ENCODE measurements at places on chromosomes 3 and 15.

DNA sequence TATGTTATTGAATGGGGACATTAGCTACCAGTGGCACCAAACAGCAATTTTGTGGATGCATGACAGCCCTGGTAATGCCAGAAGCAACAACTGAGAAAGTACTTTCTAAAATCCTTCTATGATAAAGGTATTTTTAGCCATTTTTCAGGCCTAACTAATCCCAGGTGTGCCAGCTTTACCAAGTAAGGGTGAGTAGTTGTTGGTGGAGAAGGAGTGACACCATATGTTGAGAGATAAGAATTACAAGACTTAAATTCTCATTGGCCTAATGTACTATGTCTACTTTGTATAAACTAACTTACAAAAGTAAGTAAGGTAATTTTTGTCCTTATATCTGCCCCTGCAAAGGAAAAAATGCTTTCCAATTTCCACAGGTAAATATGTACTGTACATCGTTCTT lies 4.1 kb upstream of the COX17 start:
- no peak for DNase-seq

GRCh38 chr3:115709093-115709492 lies 85.8 kb downstream of the GAP43 start:
- no peak for DNase-seq

DNA sequence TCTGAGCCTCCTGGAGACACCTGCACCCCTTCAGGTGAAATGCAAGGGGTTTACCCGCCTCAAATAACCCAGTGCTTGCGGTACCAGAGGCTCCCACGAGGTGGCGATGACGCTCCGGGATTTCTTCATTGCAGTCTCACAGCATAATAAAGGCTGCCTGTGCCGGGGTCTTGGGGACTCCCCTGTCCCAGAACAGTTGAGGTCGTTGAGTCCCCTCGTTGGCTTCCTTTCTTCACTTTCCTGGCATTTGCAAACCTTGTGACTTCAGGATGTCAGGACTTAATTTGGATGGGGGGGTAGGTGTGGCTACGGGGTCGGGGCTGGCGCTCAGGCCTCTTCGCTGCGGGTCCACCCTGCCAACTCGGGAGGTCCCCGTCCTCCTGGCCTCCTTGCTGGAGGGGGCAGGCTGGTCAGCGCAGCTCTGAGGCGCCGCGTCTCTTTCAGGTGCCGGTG lies 1.3 kb downstream of the GNAT1 start:
- peak; percentile 66 for DNase-seq

DNA sequence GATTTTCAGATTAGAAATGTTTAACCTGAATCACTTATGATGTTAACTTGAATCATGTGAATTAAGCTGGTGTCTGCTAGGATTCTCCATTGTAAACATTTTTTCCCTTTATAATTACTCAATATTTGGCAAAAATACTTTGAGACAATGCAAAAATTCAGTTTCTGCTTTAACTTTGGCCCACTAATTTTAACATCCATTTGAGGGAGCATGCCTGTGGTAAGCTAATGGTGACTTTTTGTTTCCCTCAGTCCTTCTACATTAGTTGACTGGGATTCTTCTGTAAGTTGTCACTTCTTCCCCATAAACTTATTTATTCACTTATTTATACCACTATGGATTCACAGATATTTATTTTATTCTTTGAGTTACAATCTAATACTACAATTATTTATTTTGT lies 59.3 kb downstream of the PIK3R4 start:
- DNase-seq: no peak

GRCh38 chr3:126982471-126983175 lies at the start of gene PLXNA1:
TSS of gene PLXNA1 (plus strand) at chr3:126983115. CDS start at chr3:126988594, 5,479 bp downstream.
- peak; percentile 78 for DNase-seq

- peak; percentile 43 for DNase-seq
These were observed at the start of gene CCDC14 for GRCh38 chr3:123960781-123961507. TSS of gene CCDC14 (minus strand) at chr3:123961229. CDS start at chr3:123961173, 56 bp downstream.

GRCh38 chr3:151058740-151059139 lies 26.7 kb upstream of the MED12L start:
- DNase-seq: no peak

DNA sequence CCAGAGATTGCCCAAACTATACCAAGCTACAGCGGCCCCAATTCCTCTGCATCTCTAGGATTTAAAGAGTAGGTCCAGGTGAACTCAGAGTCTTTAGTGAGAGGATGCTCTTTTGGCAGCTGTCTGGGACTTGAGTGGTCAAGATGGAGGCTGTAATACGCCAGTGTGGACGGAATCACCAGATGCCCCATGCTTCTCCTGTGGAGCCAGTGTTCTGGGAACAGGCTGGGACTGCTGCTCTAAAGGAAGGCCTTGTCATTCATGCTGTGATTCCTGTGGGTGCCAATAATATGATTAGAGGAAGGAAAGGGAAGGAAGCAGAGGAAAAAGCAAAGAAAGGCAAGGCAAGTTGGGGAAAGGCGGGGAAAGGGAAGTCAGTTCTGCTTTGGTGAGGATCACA lies 17.4 kb upstream of the NOX5 start:
- DNase-seq: no peak

GRCh38 chr3:78887029-78887428 lies 880.8 kb downstream of the ROBO1 start:
- no peak for DNase-seq

GRCh38 chr15:93049914-93050578 lies 39.0 kb downstream of the RGMA start:
- no peak for DNase-seq

DNA sequence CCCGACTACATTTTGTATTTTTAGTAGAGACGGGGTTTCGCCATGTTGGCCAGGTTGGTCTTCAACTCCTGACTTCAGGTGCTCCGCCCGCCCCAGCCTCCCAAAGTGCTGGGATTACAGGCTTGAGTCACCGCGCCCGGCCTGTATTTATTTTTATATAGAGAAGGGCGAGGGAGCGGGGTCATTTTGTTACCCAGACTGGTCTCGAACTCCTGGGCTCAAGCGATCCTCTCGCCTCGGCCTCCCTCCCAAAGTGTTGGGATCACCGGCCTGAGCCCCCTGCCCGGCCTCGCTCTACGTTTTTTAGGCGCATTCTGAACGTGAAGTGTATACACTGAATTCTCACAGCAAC lies 514 bp upstream of the PPP4R2 start:
- no peak for DNase-seq
